Stimulated activated CD4-positive, alpha-beta T cell treated with anti-CD3 and anti-CD28 coated beads, TNF-alpha, amount 100 ng/mL, for 24 hours (primary cell): ENCODE measurements at places on chromosomes 2 and 18.

GRCh38 chr2:114659880-114660279, 217.4 kb downstream of the DPP10 start:
- DNase-seq = no peak

- no peak for DNase-seq
Observed at GRCh38 chr2:112818094-112818902, 18.3 kb downstream of the IL1B start.

GRCh38 chr2:241083091-241083415, 19.0 kb downstream of the MTERF4 start:
- no peak for DNase-seq

GRCh38 chr2:3661149-3661660, 3.2 kb downstream of the ALLC start:
- no peak for DNase-seq

- DNase-seq = no peak
Observed at GRCh38 chr18:53935803-53936202, 288.7 kb downstream of the MBD2 start.

- DNase-seq = no peak
Observed at GRCh38 chr2:237201461-237202287, 116.0 kb downstream of the COPS8 start.
